ENCODE measurements at places on chromosomes 6 and 20.

DNA sequence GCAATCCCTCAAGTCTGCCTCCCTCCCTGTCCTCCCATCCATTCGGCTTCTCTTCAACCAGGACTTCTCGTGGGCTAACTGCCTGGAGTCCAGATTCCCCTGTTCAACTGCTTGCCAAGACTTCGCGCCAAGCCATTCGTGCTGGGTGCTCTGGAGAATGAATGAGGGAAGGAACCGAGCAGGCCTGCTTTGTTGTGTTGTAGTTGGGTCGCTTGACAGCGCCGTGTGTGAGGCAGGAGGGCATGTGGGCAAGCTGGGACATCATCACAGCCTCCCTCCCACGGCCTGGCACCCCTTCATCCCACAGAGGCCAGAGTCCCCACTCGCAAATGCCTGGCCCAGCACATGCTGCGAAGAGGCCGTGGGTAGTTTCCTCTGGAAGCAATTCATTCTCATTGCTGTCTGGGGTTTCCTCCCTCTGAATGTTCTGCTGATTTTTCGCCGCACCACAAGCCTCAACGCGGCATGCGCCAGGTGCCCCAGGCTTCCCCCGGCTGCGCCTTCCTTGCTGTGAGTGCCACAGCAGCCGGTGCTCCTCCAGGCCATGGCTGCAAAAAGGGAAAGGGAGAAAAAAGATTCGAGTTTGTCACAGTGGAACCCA, 336.0 kb downstream of the QKI start:
- no peak for DNase-seq

DNA sequence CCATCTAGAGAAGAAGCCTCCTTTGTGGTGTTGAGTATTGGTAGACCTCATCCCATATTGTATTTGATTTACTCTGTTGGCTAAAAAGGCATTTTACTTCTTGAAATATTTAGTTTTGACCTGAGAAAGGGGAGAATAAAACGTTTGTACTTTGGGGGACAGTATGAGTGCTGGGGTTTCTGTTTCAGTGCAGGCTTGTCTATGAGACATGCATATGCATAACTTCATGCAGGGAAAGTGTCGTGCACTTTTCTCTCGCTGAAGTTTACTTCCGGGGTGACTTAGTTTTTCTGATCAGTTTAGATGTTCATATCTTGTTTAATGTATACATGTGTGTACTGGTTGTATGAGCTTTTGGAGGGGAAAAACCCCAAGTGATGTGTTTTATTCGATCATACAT, 59.5 kb downstream of the UTRN start:
- DNase-seq = no peak

GRCh38 chr6:106882138-106882537, 92.4 kb downstream of the CD24 start:
- DNase-seq = no peak

- no peak for DNase-seq
Observed at GRCh38 chr6:117237561-117237960, 27.8 kb upstream of the VGLL2 start.

DNA sequence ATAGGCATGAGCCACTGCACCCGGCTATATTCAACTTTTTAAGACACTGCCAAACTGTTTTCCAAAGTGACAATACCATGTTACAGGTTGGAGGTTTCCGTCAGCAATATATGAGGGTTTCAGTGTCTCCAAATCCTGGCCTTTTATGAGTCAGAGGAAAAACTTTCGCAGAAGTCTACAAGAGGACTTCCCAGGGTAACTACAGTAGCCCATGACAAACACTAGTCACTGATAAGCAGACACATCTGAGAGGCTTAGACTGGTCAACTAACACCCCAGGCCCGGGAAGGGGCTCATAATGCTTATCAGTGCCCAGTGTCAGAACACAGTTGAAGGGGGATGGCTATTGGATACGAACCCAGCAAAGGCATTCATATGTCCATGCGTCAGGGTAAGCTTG, 85.4 kb downstream of the SOX4 start:
- DNase-seq = no peak

- DNase-seq = no peak
Observed at GRCh38 chr20:61430228-61430624, 178.2 kb downstream of the CDH4 start.

- no peak for DNase-seq
Observed at GRCh38 chr6:141682391-141682790, 450.3 kb upstream of the GJE1 start.

- no peak for DNase-seq
Observed at GRCh38 chr6:133741375-133741861, 147.5 kb upstream of the TCF21 start.

GRCh38 chr20:7155282-7155681, 387.8 kb downstream of the BMP2 start:
- DNase-seq = no peak

DNA sequence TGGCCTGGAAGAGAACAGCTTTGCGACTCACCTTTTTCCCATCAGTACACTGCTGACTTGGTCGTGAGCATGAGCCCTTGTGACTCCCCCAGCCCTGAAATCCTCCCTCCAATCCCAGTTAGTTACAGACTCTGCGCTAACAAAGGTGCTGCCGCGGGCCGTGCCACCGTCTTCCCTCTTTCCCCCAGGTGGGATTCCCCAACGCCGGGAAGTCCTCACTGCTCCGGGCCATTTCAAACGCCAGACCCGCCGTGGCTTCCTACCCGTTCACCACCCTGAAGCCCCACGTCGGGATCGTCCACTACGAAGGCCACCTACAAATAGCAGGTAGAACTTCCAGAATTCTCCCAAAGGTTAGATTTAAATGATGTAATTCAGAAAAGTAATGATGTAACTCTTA, 16.1 kb downstream of the MTG2 start:
- no peak for DNase-seq
